ENCODE measurements at places on chromosomes 16 and 17.

GRCh38 chr17:27591986-27592385 is 39.0 kb upstream of the LGALS9 start:
- no peak for DNase-seq

DNA sequence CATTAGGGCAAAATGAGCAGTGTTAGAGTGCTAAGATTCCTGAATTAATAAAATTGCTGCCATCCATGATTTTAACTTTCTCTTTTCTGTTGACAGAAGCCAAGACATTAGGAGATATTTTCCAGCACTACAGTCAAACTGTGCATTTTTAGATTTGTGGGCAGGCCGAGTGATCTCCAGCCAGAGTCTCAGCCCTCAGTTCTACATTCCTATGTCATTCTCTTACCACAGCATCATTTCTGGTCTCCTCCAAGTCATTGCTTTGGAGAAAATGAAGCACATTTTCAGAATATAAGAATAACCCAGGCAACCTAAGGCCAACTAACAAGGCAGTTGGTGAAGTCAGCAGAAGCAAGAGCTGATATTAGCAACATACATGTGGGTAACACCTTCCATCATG is 74.6 kb upstream of the NUDT7 start:
- DNase-seq: no peak

DNA sequence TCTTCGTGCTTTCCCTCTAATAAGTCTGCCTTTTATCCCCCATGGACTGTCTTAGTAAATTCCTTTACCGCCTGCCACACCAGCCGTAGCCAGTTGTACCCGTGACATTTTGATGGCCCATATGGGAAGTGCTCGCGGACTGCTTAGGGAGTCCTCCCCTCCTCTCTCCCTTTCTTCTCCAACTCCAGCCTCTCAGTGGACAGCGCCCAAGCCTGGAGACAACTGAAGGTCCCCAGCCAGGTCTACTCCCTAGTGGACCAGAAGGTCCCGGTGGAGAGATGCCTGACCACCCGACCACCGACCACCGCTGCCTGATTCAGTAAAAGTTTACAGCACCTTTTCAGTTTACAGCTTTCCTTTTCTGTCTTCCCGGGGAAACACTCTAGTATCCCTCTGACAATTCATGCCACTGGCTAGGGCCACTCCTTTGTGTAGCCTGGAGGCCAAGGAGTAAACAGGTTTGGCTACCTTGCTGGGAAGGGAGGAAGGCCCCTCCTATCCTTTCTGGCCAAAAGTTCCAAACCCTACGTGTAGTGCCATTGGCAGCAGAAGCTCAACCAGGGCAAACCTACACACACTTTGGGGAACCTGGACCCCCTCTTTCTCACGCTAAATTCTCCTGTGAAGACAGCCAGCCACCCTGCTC is 18.0 kb downstream of the CTRB2 start:
- DNase-seq: no peak

DNA sequence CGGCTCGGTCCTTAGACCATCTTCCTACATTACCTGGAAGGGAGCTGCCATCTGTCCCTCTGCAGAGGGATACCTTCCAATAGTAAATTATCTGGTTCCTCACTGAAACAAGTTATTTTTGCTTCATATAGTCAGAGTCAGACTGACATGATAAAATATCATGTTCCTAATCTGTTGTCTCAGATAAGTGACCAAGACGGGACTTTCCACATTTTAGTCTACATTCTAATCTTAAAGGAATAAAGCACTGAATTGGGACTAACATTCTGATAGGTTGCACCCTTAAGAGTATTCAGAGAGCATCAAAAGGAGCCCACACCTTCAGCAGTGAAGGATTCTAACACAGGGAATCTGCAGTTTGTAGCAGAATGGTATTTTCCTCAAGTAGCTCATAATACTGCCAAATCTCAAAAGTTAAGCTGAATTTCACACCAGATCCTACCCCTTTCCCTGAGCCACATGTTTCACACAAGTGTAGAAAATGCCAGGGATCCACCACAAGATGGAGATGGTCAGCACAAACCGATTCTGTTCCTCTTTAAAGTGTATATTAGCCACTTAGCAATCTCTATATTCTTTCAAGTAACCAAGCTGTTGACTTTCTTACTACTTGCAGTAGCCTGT is 13.4 kb downstream of the GINS2 start:
- DNase-seq: no peak

DNA sequence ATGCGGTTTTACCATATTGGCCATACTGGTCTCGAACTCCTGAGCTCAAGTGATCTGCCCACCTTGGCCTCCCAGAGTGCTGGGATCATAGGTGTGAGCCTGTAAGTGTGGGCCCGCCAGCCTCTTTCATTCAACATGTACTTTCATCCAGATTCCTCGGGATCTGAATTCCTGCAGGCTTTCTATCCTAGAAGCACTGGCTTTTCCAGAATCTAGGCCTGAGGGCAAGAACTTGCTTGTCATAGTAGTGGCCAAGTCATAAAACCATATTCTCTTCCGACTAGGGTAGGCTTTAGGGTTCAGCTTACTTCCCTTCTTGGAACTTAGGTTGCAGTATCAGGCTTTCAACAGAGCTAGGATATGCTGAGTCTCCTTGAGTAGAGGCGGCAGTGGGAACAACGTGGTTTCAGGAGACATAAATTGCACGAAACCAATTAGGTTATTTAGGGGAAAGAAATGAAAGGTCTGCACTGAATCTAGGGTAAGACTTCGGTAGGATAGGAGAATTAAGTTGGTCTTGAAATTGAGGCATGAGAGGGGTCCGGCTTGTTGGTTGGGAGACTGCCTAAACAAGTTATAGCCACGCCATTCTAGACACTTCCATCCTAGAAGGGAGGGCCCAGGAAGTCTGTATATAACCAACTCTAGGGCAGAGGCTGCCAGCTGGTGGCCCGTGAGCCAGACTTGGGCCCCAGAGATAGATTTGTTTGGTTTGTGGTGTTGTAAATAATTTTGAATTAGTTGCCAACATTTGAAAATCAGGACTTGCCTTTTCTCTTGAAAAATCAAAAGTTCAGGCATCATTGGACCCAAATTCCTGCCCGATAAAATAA is 15.6 kb downstream of the SLC7A6 start:
- no peak for DNase-seq

- DNase-seq: no peak
These were observed 74.3 kb downstream of the ZNF778 start for GRCh38 chr16:89291776-89292175.

GRCh38 chr16:14333361-14333760 is 262.2 kb downstream of the MRTFB start:
- no peak for DNase-seq

DNA sequence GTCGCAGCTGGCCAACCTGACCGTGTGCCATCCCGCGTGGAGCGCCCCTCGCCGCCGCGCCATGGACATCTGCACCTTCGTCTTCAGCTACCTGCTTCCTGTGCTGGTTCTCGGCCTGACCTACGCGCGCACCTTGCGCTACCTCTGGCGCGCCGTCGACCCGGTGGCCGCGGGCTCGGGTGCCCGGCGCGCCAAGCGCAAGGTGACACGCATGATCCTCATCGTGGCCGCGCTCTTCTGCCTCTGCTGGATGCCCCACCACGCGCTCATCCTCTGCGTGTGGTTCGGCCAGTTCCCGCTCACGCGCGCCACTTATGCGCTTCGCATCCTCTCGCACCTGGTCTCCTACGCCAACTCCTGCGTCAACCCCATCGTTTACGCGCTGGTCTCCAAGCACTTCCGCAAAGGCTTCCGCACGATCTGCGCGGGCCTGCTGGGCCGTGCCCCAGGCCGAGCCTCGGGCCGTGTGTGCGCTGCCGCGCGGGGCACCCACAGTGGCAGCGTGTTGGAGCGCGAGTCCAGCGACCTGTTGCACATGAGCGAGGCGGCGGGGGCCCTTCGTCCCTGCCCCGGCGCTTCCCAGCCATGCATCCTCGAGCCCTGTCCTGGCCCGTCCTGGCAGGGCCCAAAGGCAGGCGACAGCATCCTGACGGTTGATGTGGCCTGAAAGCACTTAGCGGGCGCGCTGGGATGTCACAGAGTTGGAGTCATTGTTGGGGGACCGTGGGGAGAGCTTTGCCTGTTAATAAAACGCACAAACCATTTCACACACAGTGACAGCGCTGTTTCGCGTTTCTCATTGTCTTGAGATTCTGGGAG is 2.0 kb upstream of the ZACN start:
- no peak for DNase-seq

DNA sequence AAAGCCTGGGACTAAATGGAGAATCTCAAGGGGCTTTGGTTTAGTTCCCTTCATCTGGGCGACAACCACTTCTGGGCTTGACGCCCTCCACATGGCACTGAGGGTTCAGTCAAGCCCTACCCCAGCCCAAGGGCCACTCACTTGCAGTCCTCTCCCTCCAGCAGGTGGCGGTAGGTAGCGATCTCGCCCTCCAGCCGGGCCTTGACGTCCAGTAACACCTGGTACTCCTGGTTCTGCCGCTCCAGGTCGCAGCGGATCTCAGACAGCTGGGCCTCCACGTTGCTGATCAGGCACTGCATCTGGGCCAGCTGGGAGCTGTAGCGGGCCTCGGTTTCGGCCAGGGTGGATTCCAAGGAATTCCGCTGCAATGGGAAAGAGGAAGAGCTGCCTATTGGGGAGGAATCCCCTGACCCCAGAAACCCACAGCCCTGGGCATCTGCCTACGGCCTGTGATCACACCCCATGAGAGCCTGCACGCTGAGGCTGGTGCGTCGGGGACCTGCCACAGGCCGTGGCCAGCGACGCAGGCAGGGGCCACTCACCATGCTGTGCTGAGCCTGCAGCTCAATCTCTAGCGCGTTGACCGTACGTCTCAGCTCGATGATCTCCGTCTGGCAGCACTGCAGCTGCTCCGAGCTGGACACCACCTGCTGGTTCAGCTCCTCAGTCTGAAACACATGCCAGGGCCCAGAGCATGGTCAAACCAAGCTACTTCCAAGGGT is 2.7 kb downstream of the KRT36 start:
- no peak for DNase-seq

DNA sequence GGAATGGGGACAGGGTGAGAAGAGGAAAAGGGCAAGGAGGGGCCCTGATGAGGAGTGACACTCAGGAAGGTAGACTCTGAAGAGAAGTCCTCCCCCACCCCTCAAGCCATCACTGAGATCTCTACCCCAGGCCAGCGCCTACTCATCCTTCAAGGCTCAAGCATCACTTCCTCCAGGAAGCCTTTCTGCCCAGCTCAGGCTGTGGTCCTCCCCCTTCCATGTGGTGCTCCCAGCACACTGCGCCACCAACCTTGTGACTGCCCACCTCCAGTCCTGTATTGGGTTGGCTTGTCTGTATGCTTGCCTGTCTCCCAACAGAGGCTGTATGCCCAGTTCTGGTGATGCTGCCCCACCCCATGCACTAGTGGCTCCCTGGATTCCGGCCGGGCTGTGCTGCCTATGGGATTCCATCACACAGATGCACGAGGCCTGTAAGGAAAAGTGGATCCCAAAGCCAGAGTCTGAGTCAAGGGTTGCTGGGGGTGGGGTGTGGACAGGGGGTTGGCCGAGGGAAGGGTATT is 19.8 kb upstream of the ZFP90 start:
- DNase-seq: no peak

Data from BJ (cell line).